Epithelial cell of proximal tubule (primary cell): ENCODE measurements at places on chromosomes 7 and 10. TPM values are rescaled to one million over a fixed set of nuclear protein-coding genes. Genes with fewer than 3 reads are reported as not detected.

DNA sequence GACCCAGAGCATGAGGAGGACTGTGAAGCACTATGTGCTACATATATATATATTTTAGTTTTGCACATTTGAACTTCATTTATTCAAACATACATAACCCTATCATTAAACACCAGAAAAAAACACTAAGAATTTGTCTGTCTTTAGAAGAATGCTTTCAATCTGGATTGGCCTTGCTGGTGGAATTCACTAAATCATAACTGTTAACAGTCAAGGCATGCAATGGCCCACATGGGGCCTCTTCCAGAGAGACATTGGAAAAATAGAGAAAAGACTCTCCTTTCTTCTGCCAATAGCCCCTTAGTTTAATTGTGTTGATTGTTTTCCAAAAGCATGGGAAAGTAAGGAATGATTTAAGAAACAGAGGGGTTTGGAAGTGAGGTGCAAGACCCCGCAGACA, 77.9 kb downstream of the MRPL32 start:
- DNase-seq: no peak

SLC13A4 gene
- not detected in 2 replicates for total RNA-seq

GRCh38 chr7:41107938-41108448, 594.9 kb downstream of the INHBA start:
- peak; percentile 61 for DNase-seq

SPDYE11 gene
- not detected in 2 replicates for total RNA-seq

SLIT1 gene
- under 0.01 and 0.12 TPM in 2 replicates for total RNA-seq

CHRM2 gene
- total RNA-seq: 0.06 TPM in 1 of 2 replicates, not detected in the other

DNA sequence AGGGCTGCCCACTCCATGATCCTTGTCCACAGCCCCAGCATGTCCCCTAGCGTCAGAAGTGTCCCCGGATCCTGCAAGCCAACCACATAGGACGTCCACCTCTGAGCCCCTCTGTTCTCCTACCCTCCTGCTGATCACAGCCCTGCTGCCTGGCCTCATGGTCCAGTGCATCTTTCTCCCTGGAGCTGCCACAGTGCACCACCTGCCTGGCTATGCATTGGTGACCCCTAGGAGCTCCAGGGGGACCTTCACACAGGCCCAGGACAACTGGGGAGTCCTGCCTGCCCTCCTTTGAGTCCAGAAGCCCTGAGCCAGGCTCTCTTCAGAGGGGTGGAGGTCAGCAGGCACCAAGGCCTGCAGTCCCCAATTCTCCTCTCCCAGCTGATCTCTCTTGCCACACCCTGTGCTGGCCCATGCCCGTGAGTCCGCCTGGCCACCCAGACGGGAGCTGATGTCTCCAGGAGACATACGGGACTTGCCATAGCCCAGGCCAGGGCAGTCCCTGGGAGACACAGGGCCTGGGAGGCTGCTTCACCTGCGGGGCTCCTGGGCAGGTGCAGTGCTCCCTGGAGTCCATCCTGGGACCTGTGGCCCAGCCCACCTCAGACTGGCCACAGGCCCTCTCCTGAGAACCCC, 77.4 kb upstream of the RET start:
- no peak for DNase-seq

DNA sequence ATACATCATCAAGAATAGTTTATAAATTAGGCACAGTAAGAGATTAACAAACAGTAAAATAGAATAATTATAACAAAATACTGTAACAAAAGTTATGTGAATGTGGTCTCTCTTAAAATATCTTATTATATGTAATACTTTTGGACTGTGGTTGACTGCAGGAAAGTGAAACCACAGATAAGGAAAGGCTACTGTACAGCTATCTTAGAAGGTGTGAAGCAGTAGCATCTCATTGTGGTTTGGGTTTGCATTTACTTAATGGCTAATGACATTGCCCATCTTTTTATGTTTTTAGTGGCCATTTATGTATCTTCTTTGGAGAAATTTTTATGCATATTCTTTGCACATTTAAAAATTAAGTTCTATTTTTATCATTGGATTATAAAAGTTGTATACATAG, 296.4 kb upstream of the MAGI2 start:
- no peak for DNase-seq

RFC2 gene
- 49.6 and 85.6 TPM in 2 replicates for total RNA-seq

DNA sequence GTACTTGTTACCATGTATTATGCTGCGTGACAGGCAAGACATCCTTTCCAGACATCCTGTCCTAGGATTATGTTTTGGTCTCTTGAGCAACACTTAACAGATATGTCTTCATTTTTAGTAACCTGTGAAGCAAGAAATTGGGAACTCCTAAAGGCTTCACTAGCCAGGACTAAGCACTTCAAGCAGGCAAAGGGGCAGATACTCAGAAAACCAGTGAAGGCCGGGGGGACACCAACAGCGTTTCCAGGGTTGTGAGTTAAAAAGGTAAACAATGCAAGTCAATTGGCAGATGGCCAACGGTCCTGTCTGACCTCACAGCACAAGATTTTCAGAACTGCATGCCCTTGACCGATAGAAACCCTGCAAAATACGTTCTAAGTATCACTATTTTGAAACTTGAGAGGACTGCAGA, 77.6 kb upstream of the SFMBT2 start:
- DNase-seq: no peak

- no peak for DNase-seq
These were observed 178.7 kb downstream of the AHR start for GRCh38 chr7:17477182-17477581.

- peak; percentile 1 for DNase-seq
These were observed 41.4 kb downstream of the TOMM7 start for GRCh38 chr7:22781230-22781711.

LIPF gene
- not detected in 2 replicates for total RNA-seq

- no peak for DNase-seq
These were observed 479.5 kb downstream of the TNS3 start for GRCh38 chr7:47102331-47102841.

MYH16 gene
- total RNA-seq: 1.0 and 1.4 TPM in 2 replicates

- no peak for DNase-seq
These were observed 69.8 kb downstream of the PWWP2B start for GRCh38 chr10:132466520-132467463.

DNA sequence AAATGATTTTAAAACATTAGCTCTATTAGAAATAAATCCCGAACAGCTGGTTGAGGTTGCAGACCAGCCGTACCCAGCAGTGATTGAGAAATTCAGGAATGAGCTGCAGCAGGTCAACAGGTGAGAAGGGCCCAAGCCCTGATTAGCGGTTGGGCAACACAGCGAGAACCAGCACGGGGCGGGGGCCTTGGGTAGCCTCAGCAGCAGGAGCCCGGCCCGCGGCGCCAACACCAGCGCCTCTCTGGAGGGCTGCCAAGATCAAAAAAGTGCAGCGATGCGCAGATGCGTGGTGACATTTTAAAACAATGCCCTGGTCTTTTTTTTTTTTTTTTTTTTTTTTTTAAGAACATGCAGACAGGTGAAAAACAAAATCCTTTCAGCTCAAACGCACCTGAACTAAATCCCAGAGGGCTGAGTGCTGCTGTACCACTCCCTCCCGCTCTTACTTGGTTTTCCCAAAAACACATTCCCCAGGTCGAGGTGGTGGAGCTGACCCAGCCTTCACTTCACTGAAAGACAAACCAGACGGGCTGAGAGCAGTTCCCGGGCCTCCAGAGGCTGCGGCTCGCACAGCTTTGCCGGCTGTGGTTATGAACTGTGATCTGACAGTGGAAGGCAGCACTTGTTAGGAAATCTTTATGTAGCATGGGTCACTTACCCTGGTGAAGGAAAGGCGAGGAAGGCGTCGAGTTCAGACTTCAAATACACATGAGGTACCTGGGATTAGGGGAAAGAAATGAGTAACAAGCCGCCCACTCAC, 579.4 kb downstream of the SDK1 start:
- DNase-seq: no peak

ZNF783 gene
- 4.8 and 5.4 TPM in 2 replicates for total RNA-seq

GRCh38 chr7:23242321-23242720, 4.3 kb upstream of the GPNMB start:
- DNase-seq: no peak

DNA sequence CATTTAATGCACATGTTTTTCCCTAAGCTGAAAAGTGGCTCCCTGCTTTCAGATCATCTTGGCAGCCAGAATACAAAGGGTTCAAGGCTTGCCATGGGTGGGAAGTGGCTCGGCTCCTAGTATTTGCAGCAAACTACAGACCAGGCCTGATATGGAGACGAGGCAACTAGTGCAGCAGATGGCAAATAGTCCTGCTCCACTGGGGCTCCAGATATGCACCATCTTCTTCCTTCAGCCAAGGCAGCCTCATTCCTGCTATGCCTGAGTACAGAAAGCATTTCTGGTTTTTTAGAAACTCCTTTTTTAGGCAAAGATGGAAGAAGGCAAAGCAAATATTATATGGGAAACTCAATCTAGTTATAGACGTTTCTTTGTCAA, 23.9 kb downstream of the LRRC4 start:
- no peak for DNase-seq
